ENCODE measurements at places on chromosomes 3 and 15.

DNA sequence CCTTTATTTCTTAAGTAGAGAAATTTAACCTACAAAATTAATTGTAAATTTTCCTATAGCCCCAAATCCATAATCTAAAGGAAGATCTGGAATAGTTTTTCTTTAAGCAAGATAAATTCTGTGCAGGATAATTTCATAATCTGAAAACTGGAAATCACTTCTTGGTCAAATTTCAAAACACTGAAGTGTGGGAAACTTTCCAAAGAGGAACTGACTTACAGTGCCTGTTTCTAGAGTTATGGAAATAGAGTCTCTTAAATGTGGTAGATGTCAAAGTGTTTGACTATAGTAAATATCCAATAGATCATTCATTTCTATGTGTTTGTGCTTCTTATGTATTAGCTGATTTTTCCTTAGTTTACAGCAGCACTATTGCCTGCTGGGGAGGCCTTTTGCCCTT lies 1.6 kb upstream of the P2RY13 start:
- no peak overlapping the region for H3K27ac ChIP-seq
- no peak overlapping the region for H3K4me3 ChIP-seq
- no peak for DNase-seq
- H3K27me3 ChIP-seq, result no peaks in the 10 kb centered on the region
- no peaks in the 10 kb centered on the region for H3K4me1 ChIP-seq

DNA sequence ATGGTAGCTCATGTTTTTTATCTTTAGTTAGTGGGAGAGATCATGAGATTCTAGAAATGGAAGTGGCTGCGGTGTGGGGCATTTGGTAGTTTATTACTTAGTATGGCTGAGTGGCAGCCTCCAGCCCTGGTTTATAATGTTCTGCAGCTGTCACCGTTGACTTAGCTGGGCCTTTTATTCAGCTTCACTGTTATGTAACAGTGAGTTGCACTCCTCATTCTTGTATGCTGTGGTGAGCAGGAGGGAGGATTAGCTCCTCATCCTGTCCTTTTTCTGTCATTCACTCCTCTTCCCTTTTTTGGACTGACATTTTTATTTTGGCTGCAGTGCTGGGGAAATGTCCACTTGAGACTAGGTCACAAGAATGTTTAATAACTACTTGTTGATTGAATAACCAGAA lies 29.5 kb downstream of the RAD54L2 start:
- no peak overlapping the region for H3K27ac ChIP-seq
- peaks cover 13% of the 10 kb centered on the region for H3K4me1 ChIP-seq
- H3K4me3 ChIP-seq, result no peak overlapping the region
- DNase-seq, result no peak
- no peaks in the 10 kb centered on the region for H3K27me3 ChIP-seq

- H3K27me3 ChIP-seq, result no peaks in the 10 kb centered on the region
- H3K4me1 ChIP-seq, result no peaks in the 10 kb centered on the region
- no peak overlapping the region for H3K4me3 ChIP-seq
Measured at GRCh38 chr3:64187065-64187959, 38.0 kb downstream of the PRICKLE2 start.

DNA sequence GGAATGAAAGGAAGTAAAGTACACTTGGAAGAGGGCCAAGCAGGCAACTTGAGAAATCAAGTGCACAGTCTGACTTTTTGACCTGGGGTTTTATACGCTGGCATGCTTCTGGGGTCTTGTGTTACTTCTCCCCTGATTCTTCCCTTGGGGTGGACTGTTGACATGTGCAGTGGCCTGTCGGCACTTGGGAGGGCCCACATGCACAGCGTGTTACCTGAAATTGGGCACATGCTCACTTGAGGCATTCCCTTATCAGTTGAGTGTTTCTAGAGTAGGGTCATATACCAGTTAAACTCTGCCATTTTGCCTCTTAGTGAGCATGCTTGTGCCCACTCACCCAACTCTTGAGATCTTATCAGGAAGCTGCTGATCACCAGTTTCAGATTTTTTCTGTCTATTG lies 329.1 kb upstream of the SOX2 start:
- no peaks in the 10 kb centered on the region for H3K27me3 ChIP-seq
- H3K36me3 ChIP-seq, result no peaks in the 10 kb centered on the region
- H3K4me1 ChIP-seq, result no peaks in the 10 kb centered on the region
- no peak overlapping the region for H3K4me3 ChIP-seq

DNA sequence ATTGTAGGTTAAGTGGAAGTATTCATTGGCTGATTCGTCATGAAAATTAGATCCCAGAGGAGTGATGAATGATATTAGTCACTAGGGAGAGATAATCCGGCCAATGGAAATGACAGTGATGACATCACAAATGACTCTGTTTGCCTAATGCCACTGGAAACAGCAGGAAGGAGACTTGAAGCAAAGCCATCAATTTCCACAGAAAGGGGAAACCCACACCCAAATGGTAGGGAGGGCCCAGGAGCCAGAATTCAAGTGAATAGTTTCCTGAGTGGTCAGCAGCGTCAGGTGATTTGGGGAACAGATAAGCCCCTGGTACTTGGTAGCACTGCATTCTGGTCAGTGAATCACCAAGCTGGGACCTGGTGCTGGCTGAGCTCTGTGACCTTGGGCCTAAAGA lies 3.3 kb upstream of the ADAMTS9 start:
- peaks cover 4% of the 10 kb centered on the region for H3K27me3 ChIP-seq
- no peak for DNase-seq
- no peaks in the 10 kb centered on the region for H3K36me3 ChIP-seq
- H3K4me1 ChIP-seq, result no peaks in the 10 kb centered on the region

- H3K27me3 ChIP-seq, result no peaks in the 10 kb centered on the region
- no peak overlapping the region for H3K4me3 ChIP-seq
- no peaks in the 10 kb centered on the region for H3K36me3 ChIP-seq
- H3K27ac ChIP-seq, result no peak overlapping the region
- no peaks in the 10 kb centered on the region for H3K4me1 ChIP-seq
- no peak for DNase-seq
Measured at GRCh38 chr3:127472506-127472905, 118.0 kb downstream of the TPRA1 start.
